Progenitor cell of endocrine pancreas (in vitro differentiated cells): ENCODE measurements at places on chromosomes 2 and 18.

GRCh38 chr2:172107690-172108586 is 5.2 kb upstream of the DLX2 start:
- DNase-seq: no peak

DNA sequence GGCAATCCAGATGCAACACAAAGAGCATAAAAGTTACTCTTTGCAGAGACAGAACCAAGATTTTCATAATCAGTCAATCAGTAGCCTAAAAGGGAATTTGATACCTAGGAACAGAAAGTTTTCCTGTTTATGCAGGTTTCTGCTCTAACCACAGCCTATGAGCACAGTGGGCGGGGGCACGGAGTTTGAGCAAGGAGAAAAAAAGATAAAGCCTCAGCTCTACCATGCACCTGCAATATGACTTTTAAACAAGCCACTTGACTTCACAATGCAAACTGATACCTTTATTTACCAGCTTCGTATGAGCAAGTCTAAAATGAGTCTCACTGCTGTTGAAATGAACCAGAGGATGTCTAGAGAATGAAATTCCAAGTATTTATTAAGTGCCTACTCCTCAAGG is 5.6 kb upstream of the LRATD1 start:
- DNase-seq: no peak

DNA sequence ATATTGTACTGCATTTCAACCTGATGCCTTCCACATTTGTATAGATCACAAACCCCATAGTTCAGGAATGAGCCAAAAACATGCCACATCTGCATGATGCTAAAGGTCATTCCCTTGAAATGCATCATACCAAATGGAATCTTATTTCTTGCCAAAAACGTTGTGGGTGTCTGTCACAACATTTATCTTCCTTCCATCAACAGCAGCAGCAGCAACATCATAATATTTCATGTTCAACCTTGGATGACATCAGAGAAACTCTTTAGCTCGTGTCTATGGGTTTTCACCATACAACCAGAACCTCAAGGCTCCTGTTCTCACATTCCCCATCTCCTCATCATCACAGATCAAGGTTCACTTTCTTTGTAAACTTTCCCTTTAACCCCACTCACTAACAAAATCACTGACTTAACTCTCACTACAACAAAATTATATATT is 221.3 kb upstream of the CTAGE1 start:
- DNase-seq: no peak

DNA sequence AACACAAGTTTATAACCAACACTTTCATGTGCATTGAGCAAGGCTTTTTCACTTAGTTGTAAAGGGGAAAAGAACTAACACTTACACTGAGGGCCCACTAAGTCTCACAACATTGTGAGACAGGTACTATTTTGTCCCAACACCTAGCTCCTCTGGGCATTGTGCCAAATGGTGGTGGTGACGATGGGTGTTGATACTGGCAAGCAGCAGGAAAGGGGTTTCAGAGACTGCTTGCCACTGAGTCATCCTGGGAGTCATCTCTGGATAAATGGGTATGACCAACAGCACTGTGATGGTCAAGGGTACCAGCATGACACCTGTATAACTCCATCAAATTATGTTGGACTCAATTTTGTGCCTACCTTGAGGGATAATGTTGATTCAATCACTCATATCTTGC is 138.8 kb upstream of the ITGA6 start:
- DNase-seq: no peak

DNA sequence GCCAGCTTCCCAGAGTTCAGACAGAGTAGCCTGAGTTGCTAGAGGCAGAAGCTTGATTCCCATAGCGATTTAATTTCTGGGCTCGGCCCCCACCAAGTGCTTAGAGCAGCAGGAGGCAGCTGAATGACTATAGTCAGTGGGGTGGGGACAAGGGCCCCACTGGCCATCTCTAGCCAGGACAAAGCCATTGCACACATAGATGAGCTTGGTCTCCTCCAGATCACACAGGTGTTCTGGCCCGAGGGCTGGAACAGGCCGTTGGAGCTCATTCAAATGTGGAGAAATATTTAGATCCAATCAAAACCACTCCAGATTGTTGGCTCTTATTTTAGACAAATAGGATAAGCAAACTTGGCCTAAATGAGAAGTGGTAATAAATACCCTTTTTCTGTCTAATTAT is 287.3 kb upstream of the NCKAP5 start:
- DNase-seq: no peak

DNA sequence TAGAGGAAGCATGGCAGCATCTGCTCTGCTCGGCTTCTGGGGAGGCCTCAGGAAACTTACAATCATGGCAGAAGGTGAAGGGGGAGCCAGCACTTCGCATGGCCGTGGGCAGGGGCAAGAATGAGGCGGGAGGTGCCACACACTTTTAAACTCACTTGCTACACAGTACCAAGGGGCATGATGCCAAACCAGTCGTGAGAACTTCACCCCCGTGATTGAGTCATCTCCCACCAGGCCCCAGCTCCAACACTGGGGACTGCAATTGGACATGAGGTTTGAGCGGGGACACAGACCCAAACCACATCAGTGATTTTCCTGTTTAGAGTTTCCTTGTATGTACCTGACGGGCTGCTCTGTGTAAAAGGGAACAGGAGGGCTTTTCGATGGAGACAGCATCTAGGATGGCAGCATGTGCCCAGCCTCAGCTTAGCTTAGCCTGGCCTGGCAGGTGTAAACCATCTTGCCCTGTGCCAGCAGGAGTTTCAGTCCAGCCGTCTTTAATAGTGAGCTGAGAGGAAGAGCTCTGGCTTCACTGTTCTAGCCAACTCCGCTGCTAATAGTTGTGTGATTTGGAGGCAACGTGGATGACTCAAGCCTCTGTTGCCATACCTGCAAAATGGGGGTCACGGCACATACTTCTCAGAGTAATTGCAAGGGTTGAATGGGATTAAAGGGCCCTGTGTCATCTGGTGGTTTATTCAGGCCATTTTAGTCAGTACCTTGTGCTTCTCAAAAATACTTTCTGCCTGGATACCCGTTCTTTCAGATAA is 101.8 kb downstream of the ASAP2 start:
- no peak for DNase-seq

DNA sequence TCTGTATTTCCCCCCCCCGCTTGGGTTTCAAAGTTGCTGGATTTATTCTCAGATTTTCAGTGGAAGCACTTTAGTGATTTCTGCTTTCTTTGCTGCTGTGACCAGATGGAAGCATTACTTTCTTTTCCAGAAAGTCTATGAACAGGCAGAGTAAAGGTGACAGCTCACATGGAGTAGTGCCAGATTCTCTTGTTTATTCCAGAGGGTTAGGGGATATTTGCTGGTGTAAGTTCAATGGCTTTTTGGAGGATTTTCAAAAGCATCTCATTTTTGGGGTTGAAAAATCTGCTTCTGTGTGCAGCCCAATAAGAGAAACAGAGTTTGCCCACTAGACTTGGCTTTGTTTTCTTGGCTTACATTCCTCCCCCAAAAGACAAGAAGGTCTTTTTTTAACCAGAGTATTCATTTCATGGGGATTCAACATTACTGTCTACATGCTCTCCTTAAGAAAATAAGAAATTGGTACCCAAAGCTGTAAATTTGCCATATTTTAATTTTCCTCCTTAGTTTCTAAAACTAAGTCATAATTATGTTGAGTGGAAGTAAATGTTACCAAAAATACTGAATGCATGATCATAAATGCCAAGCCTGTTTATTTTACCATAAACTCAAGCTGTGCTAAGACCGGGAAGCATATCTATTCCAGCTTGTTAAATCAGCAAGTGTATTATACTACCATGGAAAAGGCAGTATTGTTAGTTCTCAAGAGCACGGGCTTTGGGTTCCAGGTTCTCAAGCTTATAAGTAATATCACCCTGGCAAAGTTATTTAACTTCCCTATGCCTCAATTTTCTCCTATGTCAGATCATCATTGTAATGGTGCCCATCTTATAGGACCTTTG is 557.2 kb downstream of the CPS1 start:
- no peak for DNase-seq

DNA sequence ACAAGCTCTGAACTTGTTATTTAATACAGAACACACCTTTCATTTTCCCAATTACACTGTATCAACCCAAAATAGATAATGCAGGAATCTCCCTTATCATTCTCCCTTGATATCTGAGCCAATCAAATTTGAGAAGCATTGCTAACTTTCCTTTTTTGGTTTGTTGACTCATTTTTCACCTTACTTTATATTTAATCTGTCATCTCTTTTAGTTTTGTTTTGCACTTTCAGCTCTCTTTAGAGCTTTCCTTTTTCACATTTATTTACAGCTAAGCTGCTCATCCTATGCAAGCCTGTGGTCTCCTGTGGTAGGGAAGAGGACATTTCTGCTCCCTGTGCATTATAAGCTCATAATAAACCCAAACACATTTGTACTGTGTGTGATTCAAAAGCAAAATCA is 50.1 kb downstream of the ITGAV start:
- no peak for DNase-seq

- DNase-seq: no peak
Observed at GRCh38 chr2:45029215-45029614, 20.0 kb upstream of the SIX2 start.

- no peak for DNase-seq
Observed at GRCh38 chr2:12493031-12493513, 223.7 kb upstream of the TRIB2 start.

- no peak for DNase-seq
Observed at GRCh38 chr2:126239320-126239955, 416.5 kb upstream of the GYPC start.

GRCh38 chr2:68377137-68377780 is 12.2 kb downstream of the PLEK start:
- no peak for DNase-seq

GRCh38 chr18:48330016-48330991 is 78.9 kb downstream of the ZBTB7C start:
- DNase-seq: no peak

- no peak for DNase-seq
Observed at GRCh38 chr2:228344531-228344930, 163.0 kb upstream of the SPHKAP start.

DNA sequence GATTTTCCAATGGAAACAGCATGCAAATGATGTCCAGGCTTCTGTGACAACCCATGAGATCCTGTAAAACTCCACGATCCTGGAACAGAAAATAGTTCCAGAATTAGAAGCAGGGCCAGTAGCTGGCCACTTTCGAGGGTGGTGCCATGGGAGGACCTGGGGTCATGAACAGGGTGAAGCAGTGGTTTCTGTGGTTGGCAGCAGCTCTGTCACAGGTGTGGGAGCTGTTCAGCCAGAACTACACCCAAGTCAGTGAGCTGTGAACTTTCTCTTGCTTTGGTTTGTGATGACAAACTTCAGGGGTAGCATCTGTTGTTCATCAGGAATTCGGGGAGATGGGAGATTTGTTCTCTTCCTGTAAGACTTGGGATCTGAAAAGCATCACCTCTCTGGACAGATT is 314.4 kb upstream of the NT5C1B start:
- DNase-seq: no peak

- no peak for DNase-seq
Observed at GRCh38 chr2:73963385-73964120, 21.2 kb upstream of the TET3 start.

GRCh38 chr2:234558642-234559041 is 61.8 kb upstream of the ARL4C start:
- DNase-seq: no peak

DNA sequence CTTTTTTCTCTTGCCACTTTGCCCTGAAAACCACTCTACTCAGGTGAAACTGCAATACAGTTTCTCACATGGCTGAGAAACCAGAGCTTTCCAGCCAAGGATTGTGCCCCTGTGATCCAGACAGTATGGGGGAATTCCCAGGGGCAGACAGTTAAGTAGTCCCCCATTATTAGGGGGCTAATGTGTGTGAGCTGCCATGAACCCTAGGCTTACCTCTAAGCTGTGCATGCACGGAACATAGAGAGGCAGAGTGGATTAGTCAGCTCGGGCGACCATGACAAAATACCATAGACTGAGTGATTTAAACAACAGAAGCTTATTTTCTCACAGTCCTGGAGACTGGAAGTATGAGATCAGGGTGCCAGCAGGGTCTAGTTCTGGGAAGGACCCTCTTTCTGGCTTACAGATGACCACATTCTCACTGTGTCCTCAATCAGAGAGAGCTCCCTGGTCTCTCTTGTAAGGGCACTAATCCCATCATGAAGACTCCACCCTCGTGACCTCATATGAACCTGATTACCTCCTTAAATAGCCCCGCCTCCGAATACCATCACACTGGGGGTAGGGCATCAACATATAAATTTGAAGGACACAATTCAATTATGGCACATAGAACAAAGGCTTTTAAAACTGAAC is 215.1 kb downstream of the EIPR1 start:
- DNase-seq: no peak

DNA sequence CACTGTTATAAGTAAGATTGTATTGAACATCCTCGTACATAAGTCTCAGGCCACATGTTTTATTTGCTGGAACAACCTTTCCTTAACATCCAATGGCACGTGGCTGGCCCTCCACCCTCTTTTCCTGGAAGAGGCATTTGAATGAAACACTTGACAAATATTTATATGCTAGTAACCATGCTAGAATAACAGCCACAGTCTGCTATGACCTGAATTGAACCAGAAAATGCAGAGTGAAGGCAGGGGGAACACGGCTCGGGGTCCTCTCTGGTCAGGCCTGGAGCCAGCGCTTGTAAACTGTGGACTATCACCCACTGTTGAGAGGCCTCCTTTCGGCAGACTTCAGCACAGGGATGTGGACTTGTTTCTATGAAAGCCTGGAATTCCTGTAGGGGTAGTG is 198.2 kb upstream of the COPS8 start:
- no peak for DNase-seq

DNA sequence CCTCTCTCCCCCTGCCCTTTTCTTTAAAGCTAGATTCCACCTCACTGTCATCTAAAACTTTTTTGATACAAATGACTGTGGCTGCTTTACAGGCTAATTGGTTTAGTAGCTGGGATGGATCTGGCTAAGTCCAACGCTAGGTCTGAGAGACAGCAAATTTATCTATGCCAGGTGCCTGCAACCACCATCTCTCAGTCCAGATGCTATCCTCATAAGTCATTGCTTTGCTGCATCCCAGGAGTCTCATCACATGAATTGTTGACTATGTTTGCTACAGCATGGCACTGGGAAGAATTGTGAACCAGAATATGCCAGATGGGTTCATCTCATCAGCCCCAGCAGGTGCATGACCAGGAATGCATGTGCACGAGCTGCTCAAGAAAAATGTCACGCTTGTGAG is 100.0 kb upstream of the PID1 start:
- no peak for DNase-seq

GRCh38 chr2:64128943-64129391 is 15.3 kb downstream of the PELI1 start:
- DNase-seq: no peak

GRCh38 chr18:24470022-24470618 is 9.7 kb downstream of the HRH4 start:
- DNase-seq: no peak

- peak; percentile 59 for DNase-seq
Observed at GRCh38 chr2:53767405-53768241, at the start of gene CHAC2. Gene CHAC2 (plus strand): TSS chr2:53767804. CDS start chr2:53767887, 83 bp downstream.
